T-helper 9 cell (primary cell): ENCODE measurements at places on chromosomes 12 and 14.
A peak's percentile ranks its signal among the peaks of the same experiment; 100 is the strongest.

- DNase-seq = no peak
Observed at GRCh38 chr14:91339671-91340369, 77.8 kb downstream of the CCDC88C start.

DNA sequence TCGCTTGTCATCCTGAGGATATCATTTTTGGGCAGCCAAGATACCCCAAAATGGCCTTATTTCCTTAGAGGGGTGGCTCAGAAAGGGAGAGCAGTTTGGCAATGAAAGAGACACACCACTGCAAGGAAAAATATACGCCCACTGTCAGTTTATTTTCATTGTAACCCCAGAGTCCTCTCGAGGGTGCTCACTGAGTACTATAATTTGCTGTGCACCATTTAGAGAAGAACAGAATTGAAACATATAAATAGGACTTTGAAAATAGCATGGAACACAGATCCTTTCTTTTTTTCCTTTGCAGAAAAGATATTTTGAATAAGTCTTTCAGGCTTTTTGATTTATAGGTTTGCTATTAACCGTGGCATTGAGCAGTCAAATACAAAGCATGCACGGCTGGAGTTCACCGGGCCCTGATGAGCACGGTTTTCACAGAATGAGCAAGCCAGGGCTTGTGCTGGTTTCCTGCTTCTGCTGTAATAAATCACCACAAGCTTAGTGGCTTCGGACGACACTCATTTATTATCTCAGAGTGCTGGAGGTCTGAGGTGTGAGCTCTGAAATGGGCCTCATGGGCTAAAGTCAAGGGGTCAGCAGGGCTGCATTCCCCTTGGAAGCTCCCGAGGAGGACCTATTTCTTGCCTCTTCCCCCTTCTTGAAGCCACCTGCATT, 152.3 kb downstream of the ZNF664 start:
- no peak for DNase-seq

- no peak for DNase-seq
Observed at GRCh38 chr12:48054955-48055821, 50.7 kb downstream of the SENP1 start.

- DNase-seq = no peak
Observed at GRCh38 chr12:28527631-28528249, 337.5 kb downstream of the CCDC91 start.

GRCh38 chr12:124599074-124599999, 31.9 kb upstream of the NCOR2 start:
- DNase-seq = no peak

- no peak for DNase-seq
Observed at GRCh38 chr12:113582521-113583218, 111.0 kb upstream of the LHX5 start.

GRCh38 chr12:106974511-106974910, 12.4 kb downstream of the MTERF2 start:
- DNase-seq = no peak

DNA sequence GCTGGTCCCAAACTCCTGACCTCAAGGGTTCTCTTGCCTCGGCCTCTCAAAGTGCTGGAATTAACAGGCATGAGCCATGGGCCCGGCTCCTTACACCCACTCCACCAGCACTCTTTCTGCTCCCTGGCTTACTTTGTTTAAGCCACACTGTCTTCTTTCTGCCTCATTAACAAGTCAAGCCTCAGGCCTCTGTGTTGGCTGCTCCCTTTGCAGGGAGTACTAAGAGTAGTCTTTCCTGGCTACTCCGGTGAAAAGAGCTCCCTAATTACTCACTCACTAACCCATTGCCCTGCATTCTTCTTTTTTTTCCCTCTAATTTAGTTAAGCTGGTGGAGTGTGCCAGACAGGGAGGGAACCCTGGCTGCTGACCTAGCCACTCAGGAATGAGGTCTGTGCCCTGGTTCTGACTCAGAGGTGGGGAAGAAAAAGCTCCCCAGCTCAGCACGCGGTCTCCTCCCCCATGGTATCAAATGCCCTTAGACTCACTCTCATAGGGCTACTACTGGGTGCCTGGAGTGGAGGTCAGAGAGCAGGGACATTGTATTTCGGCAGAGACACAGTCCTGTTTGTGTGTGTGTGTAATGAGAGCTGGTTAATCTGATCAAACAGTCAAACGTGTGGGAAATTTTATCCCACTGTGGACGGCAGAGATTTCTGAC, 19.8 kb downstream of the GALNT6 start:
- DNase-seq = no peak

- DNase-seq = no peak
Observed at GRCh38 chr14:102540315-102541028, 30.9 kb upstream of the ANKRD9 start.

DNA sequence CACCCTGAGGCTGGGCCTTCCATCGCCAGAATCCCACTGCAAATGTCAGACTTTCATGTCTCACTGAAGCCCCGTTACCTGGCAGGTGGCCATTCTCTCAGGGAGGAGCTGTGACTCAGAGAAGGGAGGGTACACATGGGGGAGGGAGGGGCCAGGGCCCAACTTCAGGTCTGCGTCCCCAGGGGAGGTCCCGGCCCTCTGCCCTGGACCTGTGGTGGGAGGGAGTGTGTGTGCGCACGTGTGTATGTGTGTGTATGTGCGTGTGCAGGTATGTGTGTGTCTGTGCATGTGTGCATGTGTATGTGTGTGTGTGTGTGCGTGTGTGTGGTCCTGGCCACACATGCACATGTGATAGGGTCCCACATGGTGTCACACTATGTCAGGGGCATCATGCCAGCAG, 50.9 kb downstream of the MVK start:
- DNase-seq = no peak

DNA sequence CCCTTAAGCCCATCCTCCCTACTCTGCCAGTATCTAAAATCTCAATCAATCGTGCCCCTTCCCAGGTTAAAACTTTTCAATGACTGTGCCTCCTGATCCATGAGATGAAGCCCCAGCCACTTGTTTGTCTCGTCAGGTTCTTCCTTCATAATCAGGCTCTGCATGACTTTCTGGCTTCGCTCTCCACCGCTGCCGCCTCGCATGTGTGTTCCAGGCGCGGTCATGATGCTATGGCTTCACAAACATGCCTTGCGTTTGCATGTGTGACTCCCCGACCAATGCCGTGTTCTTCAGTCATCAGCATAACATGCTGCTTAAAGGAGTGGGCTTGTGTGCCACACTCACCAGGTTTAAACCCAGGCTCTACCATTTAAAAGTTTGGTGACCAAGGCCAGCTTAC, 5.0 kb upstream of the C1RL start:
- no peak for DNase-seq

GRCh38 chr14:95519699-95520098, 3.2 kb upstream of the SYNE3 start:
- peak; percentile 47 for DNase-seq

DNA sequence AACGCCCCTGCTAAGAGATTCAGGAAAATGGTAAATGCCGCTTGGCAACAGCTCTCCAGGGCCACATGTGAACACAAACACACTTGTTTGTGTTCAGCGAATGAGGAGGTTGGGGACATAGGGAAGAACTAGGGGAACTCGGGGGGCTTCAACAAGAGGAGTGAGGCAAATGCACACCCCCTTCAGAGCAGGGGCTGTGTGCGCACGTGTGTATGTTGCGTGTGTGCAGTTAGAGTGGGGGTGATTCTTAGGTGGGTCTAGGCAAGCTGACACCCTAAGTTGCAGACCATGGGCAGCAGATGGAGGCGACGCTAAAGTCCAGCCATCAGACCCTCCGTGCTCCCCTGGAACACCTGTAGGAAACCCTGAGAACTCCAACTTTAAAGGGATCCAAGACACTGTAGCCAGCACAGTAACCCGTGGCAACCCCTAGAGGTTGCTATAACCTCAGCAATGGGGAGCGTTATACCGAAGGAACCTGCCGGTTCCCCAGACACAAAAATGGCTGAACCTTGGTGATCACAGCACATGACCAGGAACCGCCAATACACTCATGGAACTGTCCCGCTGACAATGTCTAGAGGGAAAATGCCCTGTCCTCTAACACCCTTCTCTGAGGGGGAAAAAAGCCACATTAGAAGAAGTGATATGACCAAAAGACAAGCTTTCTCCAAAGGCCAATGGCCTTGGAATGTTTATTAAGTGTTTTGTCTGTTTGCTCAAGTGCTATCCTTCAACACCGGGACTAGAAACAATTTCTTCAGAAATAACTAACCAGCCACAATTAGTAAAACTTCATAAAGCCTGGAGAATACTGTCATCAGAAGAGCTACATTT, 86.5 kb upstream of the CEP83 start:
- DNase-seq = no peak

DNA sequence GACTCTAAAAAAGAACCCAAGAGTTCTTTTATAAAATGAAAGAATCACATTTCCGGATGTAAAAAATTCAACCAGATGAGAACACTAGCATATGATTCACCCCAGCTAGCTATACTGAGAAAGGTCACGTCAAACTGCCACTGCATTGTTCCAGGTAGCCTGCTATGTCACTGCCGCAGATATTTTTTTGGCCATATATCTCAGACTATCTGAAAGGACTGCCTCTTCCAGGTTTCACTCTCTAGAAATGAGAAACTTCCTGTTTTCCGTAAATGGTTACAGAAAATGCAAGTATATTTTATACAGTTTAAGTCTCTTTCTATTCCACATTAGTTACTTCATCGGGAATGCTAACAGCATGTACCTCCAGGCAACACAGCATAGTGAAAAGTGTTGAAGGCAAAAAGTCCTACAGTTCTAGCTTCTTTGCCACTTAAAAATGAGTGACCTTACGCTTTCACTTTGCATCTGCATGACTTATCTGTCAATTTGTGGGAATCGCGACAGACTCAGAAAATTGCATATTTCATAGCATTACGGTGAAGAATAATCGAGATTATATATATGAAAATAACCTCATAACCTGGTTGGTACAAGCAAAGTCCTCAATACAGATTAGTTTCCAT, 105.2 kb downstream of the MED13L start:
- no peak for DNase-seq

DNA sequence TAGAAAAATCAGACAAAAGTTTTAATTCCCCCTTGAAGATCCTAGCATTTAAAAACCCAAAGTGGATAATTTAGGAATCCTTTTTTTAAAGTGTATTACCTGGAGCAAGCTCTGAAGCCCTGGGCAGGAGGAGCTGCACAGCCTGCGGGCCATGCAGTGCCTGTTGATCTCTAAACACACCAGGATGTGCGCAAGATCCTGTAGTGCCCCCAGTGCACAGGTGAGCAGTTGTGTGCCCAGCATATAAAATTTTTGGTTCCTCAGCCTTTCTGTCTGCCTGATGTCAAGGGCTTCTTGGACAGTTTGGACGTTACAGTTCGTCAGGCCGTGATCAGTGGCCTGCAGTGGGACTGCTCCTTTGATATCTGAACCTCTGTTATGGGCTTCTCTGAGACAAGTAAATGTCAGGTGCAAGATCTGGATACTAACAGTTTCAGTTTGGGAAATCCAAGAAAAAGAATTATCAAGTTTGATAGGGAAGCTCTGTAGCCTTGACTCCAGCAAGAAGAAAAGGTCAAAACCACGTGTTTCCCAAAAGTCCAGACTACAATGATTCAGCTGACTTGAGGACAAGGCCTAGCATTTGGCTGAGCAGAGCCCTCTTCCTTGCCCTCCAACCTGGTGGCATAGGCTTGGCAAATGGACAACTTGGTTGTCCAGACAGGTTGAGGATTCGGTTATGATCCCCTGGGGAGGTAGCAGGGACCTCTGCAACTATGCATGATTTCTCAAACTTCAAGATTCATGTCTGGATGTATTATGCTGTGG, 1.0 kb downstream of the ATXN7L3B start:
- peak; percentile 15 for DNase-seq

- DNase-seq = no peak
Observed at GRCh38 chr12:26520869-26521268, 312.1 kb downstream of the ITPR2 start.

DNA sequence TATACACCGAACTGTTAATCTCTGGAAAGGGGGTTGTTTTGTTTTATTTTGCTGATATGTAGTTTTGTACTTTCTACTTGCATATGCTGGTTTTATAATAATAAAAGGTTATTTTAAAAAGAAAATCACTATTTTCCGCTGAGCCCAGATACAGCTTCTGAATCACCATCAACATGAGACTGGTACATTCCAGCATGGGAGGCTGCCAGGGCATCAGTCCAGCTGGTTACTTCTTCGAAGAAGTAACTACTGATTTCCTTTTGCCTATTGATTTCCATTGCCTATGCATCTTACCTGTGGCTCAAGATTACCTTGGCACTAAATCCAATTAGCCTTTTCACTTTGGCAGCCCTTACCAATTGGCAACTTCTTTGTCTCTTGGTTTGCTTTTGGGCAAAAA, 11.7 kb upstream of the OSBPL8 start:
- DNase-seq = no peak

DNA sequence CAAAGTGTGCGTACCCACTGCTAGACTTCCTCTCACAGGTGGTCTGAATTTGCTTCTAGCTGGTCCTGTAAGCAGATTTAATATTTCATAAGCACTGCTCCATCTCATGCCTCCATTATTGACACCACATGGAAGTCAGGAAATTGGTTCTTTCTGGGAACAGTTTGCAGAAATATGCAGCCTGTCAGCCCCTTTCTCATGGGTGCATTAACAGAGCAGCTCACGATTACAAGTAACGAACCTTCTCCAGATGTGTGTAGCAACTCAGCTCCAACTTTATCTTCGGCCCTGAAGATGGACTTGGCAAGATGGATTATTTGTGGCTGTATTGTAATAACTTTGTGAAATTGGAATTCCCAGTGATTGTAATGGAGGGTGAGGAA, 214.5 kb upstream of the DDHD1 start:
- no peak for DNase-seq

DNA sequence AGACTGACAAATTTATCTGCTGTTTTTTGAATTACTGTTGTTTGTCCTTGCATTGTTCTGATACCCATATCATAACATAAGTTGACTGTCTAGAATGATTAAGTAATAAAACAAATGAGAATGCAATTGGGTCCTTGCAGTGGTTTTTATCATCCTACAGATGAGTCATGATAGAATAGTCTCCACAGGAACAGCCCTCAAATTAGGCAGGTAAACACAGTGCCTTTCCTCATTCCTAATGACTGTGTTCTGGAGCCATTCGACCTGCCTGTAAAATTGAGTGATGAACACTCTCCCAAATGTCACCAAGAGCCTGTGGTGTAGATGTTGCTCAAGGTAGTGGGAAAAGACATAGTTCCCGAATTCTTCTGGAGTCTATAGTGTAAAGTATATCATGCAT, 12.3 kb downstream of the NKX2-8 start:
- no peak for DNase-seq

DNA sequence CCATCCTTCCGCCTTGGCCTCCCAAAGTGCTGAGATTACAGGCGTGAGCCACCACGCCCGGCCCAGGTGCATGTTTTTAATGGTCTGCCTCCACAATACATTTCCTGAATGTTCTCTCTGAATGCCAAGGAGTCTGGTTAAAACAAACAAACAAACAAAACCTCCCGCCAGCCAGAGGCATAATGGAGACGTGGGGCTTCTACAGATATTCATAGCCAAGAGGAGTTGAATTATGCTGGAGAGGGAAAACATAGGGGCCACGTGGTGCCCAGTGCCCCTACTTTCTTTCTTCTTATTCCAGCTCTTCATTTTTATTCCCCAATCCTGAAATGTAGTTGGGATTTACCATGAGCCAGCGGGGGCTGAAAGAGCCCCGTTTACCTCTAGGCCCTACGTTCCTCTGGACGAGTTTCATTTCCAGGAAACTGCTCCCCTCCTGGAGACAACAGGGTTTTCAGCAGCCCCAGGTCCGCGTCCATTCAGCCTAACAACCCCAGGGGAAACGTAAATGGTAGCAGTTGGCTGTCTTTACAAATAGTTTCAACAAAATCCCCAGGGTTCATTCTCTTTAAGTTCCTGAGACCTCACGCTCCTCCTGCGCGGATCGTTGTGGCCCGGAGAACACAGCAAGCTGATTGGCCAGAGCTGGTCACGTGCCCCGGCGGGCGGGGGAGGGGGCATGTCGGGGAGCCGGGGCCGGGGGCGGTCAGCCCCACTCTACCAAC, 108.5 kb upstream of the ESRRB start:
- no peak for DNase-seq
